Anterior cingulate cortex (tissue), 58 donors: ENCODE measurements at places on chromosomes 13 and 19.

DNA sequence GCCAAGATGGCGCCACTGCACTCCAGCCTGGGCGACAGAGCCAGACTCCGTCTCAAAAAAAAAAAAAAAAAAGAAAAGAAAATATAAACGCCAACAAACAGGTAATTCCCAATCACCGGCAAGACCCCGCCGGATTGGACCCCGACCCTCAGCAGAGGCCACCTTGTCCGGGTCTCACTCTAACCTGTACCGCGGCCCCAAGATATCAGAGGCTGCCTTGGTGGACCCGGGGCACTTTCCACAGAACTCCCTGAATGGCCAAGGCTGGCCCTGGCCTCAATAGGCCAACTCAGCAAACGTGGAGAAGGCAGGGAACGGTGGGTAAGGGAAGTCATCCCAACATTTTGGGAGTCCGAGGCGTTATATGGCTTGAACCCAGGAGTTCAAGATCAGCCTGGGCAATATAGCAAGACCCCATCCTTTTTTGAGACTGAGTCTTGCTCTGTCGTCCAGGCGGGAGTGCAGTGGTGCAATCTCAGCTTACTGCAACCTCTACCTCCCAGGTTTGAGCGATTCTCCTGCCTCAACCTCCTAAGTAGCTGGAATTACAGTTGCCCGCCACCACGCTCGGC lies 27.8 kb downstream of the MAN2B1 start:
- no peak for DNase-seq

DNA sequence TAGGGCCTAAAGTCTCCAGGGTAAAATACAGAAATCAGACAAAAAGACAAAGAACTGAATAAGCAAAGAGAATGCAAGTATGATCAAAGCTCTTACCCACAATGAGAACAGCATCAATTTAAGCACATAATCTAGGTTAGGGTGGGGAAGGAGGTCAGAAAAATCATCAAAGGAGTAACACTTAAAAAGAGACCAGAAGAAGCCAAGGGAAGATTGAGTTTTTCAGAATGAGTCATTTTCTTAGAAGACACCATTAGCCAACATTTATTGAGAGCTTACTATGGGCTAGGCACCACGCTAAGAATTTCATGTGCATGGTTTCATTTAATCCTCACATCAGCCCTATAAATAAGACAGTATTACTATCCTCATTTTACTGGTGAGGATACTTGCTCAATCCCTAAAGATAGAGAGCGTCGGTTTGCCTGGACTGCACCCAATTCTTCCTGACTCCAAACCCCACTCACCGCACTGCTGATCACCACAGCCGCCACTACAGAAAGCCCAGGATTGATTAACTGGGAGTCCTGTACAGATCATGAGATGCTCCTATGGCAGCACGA lies 1.7 kb upstream of the SHISA2 start:
- no peak for DNase-seq

DNA sequence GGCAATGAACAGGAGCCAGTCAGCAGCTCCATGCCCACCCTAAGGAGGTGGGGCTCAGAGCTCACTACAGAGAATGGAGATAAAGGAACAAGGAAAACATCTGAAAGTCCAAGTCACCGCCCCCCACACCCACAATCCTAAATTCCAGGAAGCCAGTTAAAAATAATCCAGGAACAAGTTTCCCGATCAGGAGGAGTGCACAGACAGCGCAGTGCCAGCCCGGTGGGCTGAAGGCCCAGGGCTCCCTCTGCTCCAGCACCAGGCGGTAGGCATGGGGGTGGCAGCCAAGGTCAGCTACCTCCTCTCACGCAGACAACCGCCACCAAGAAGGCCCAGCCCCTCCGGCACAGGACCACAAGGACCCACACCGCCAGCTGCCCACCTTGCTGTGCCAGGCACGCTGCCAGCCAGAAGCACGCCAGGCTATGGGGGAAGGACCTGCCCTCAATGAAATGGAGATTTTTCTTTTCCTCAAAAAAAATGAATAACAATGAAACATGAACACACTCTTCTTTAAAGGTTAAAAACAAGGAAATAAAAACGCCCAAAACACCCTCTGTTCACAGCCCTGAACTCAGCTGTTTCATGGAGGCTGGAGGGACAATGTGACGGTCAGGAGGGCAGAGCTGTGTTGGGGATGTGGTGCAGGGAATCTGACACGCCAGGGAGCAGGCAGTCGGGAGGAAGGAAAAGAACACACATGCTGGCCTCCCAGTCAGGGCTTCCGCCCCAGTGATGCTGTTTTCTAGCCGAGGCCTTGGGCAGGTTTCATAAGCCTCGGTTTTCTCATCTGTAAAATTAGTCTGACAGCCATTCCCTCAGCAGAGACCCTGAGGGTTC lies 11.0 kb downstream of the STK24 start:
- no peak for DNase-seq

GRCh38 chr19:54461210-54461609 lies 2.4 kb downstream of the LENG9 start:
- DNase-seq, result no peak

- no peak for DNase-seq
Observed at GRCh38 chr19:16371540-16371986, 46.9 kb downstream of the KLF2 start.

GRCh38 chr19:18231775-18232174 lies 5.5 kb upstream of the PDE4C start:
- no peak for DNase-seq

DNA sequence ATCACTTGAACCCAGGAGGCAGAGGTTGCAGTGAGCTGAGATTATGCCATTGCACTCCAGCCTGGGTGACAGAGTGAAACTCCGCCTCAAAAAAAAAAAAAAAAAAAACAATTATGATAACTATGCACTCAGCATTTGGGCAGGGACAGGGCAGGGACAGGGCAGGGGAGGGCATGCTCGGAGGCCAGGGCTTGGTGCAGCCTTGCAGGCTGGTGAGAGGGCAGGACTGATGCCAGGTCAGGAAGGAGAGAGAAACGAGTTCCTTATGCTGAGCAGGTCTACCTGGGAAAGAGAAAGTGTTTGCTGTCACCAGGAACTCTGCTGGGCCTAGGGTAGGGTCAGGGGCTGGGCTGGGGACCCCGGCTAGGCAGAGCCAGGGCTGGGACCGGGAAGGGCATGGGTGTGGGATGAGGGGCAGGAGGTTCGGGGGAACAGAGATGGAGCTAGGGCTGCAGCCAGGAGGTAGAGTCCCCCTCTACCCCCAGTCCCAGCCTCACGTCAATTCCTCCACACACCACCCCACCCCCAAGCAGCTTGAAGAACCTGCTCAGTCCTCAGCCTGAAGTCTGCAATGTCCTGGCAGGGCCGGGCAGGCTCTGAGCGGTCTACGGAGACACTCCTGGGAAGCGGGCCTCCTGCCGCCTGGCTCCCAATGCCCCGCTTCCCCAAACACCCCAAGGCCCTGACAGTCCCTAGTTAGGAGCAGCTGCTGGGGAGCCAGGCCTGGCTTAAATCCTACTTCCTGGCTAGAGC lies 2.8 kb downstream of the FXYD3 start:
- DNase-seq, result no peak

DNA sequence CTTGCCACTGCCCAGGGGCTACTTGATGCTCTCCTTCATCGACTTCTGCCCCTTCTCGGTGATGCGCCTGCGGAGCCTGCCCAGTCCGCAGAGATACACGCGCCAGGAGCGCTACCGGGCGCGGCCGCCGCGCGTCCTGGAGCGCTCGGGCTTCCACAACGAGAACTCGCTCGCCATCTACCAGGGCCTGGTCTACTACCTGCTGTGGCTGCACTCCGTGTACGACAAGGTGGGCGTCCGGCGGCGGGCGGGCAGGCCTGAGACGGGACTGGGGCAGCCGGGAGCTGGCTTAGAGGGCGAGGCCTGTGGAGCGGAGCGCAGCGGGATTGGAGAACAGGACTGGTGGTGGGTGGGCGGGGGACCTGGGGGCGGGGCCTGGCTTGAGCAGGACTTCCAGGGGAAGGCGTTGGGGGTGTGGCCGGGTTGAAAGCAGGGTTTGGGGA lies 12.7 kb upstream of the PSMD8 start:
- DNase-seq, result peak; percentile 13

DNA sequence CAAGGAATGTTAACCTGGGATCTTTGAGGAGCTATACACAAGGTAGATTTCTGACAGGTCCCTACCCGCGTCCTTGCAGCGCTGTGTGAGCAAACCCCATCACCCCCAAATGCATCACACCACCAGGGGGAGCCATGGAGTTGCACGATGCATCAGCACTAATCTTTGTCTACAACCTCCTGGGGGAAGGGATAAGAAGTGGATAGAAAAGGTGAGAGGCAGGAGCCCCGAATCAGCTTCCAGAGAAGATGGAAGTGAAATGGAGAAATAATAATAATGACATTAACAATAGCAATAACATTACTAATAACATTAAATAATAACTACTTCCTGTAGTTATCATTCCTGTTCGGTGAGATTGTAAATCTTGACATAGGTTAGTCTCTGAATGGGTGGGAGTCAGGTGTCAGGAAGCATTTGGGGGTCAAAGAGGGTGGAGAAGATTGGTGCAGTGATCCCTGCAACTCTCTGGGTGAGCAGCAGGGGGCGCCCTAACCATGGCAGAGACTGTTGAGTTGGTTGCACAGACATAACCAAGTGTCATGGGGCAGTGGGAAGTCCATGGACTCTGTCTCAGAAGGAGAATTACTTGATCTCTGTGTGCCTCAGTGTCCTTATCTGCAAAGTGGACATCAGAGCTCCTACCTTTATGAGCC lies 16.5 kb downstream of the SIGLEC7 start:
- peak; percentile 57 for DNase-seq

DNA sequence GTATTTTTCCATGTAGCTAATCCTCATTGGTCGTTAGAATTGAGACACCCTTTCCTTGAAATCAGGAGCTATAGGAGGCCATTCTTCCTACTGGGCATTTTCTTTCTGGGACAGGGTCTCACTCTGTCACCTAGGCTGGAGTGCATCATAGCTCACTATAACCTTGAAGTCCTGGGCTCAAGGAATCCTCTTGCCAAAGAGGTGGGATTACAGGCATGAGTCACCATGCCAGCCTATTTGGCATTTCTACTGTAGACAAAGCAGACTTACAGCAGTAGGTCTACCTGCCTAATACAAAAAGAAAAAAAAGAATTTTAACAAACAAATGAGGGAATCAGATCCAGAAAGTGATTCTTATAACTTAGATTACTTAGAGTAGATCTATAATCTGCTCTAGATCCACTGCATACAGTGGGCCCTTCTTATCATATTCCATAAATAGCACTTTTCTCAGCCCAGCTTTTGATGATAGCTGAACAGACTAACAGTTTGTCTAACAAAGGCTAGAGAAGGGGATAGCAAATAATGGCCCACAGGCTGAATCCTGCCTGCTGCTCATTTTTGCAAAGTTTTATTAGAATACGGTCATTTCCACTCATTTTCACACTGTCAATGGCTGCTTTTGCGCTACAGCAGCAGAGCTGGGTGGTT lies 36.7 kb upstream of the USPL1 start:
- no peak for DNase-seq

DNA sequence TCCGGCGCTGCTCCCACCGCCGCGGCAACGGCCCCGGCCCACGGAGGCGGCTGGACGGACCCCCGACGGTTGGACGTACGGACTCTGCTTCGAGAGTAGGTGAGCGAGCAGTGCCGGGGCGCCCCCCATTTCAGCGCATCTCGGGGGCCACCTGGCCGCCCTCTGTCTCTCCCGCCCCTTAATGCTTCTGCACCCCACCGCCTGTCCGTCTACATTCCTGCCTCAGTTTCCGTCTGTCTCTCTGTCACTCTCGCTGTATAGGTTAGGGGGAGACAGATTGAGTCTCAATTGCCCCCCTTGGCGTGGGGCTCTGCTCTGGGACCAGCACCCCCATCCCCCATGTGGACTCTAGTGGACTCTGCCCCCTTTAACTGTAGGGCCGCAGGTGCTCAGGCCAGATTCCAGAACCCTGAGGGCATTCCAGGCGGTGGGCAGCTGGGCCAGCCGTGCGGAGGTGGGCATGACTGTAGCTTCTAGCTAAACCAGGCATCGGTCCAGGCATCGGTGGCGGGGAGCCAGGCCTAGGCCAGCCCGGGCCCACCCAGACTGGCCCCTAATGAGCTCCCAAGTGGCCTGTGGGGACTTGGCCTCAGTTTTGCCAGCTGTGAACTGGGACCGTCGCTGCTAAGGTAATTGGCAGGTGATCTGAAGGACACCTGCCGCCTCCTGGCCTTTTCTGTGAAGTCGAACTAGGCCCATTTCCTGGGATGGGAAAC lies 373 bp downstream of the TNFAIP8L1 start:
- DNase-seq, result no peak

DNA sequence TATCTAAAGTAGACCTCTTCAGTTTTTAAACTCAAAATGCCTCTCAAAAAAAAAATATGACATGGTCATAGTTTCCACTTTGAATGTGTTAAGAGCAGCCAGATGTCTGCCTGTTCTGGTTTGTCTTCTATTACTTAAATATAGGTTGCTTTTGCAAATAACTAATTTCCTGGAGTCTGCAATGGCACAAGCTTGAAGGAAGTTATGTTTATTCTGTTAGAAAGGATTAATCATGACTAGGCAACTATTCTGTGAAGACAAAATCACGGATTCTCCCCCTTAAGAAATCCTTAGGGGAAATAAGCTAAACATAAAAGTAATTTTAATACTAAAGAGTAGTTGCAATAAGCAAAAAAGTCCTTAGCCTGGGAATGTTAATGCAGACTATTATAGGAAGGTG lies 26.3 kb downstream of the SKA3 start:
- no peak for DNase-seq

DNA sequence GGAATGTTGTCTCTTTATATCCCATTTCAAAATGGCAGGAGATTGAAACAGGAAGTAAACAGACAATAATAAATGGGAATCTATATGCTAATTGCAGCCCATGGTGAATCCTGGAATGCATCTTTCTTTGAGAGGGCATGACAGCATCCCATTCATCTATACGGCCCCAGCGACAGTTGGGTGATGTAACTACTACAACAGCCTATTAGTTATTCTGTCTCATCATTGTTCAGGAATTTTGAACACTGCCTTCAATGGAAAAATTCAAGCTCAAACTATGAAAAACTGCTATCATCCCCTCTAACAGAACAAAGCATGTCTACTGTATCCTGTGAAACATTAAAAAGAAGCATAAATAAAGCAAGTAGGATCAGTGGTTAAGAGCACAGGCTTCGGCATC lies 262.1 kb downstream of the DCT start:
- no peak for DNase-seq

DNA sequence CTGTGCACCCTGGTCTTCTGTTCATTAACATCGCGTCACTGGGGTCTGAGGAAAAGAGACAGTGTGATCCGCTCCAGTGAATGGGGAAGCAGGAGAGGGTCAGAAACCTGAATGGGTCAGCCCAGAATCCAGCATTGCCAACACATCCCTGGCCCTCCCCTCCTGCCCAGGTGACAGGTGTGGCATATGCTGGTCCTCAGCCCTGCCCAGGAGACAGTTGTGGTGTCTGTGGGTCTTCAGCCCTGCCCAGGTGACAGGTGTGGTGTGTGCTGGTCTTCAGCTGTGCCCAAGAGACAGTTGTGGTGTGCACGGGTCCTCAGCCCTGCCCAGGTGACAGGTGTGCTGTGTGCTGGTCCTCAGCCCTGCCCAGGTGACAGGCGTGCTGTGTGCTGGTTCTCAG lies 8.0 kb downstream of the TFDP1 start:
- no peak for DNase-seq

GRCh38 chr19:50496189-50497021 lies 14.6 kb downstream of the JOSD2 start:
- DNase-seq, result peak; percentile 90
